ENCODE measurements at places on chromosomes 13 and 19.
A peak's percentile ranks its signal among the peaks of the same experiment; 100 is the strongest.

- ATAC-seq = peak; percentile 44
These were observed 49.9 kb downstream of the MBD3L2B start for GRCh38 chr19:6971366-6971765.

DNA sequence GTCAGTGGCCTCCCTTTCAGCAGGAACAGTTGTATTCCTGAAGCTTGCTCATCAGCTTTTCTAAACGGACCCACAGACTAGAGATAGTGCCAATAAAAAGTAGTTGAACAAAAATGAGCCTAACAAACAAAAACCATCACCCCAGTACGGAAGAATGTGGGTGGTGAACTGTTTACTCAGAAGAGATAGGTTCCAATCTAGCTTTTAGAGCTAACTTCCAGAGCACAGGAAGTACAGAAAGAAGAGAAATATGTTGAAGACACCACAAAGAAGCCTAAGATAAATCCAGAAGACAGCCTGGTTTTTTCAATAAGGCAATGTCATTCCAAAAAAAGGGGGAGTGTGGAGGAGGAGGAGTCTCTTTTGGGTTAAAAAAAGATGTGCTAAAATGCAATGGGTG lies 2.8 kb upstream of the LMO7 start:
- ATAC-seq = no peak

DNA sequence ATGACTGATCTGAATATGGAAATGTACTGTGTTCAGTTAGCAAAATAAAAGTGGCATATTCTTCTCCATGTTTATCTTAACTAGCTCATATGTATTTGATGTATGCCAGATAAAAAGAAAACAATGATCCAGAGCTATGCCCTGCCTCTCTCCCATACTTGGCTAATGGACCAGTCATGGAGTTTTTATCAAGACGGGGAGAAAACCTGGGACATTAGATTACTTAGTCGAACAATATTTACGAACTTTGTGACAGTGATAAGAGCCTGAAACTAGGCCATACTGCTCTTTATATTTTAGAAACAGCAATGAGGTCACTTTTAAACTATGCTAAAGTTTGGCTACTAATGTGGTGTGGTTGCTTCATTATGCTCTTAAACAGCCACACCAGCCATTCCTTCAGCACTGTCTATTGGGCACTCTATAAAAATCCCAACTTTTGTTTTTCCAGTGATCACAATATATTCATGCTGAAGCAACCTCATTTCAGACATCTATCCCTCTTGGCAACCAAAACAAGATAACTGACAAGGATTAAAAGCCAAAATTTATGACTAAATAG lies 265.0 kb downstream of the FGF14 start:
- no peak for ATAC-seq

DNA sequence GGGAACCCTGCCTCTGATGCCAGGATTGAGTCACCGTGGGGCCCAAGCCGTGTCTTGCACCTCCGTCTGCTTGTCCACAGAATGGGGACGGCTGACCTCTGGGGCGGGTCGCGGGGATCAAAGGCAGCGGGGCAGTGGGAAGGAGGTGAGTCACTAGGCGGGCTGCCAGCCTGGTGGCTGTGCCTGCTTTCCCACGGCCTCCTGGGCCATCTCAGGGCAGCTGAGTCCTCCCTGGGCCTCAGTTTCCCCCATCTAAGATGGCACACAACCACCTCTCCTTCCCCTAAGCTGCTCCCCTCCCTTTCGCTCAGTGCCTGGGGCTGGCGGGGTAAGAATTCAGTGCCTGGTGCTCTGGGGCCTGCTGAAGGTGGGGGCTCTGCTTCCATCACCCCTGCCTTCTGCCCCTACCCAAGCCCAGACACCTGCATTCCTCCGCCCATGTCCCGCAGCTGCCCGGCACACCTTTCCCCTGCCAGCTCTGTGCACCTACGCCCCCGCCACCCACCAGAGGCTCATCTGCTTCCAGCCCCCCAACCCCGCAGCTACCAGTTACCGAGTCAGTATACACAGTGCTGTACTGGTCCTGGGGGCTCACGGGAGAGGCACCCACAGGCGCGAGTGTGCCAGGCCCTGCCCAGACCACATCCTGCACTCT lies 3.5 kb downstream of the MKNK2 start:
- no peak for ATAC-seq

DNA sequence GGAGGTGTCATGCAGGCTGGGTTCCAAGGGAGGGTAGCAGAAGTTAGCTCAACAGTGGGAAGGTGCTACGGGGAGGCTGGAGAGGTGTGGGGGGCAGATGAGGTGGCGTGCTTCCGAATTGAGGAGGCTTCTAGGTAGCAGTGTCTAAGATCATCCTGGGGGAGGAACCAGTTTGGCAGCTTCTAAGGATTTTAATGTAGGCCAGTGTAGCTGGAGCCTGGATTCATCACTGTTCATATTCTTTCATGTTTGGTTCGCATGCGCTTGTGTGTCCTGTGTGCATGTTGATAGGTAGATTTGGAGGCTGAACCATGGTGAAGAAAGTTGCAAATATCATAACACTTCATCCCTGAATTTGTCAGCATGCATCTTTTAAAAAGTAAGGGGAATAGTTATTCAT lies 86.7 kb downstream of the GPR12 start:
- ATAC-seq = no peak
